Parietal lobe (tissue), 2 donors: ENCODE measurements at places on chromosomes 2 and 18. TPM values are rescaled to one million over a fixed set of nuclear protein-coding genes. Genes with fewer than 3 reads are reported as not detected.

The EDAR gene
- total RNA-seq: not detected

The HEATR5B gene
- 137 TPM for total RNA-seq

The C2orf42 gene
- 30.4 TPM for total RNA-seq

The DTNA gene
- total RNA-seq: 69.2 TPM

The TUBA3D gene
- not detected for total RNA-seq

The TTLL4 gene
- total RNA-seq: 21.9 TPM

The CFAP53 gene
- total RNA-seq: 1.6 TPM

The C2orf81 gene
- total RNA-seq: 1.6 TPM

The C2orf80 gene
- 21.0 TPM for total RNA-seq
